ENCODE measurements at places on chromosomes 13 and 19.

DNA sequence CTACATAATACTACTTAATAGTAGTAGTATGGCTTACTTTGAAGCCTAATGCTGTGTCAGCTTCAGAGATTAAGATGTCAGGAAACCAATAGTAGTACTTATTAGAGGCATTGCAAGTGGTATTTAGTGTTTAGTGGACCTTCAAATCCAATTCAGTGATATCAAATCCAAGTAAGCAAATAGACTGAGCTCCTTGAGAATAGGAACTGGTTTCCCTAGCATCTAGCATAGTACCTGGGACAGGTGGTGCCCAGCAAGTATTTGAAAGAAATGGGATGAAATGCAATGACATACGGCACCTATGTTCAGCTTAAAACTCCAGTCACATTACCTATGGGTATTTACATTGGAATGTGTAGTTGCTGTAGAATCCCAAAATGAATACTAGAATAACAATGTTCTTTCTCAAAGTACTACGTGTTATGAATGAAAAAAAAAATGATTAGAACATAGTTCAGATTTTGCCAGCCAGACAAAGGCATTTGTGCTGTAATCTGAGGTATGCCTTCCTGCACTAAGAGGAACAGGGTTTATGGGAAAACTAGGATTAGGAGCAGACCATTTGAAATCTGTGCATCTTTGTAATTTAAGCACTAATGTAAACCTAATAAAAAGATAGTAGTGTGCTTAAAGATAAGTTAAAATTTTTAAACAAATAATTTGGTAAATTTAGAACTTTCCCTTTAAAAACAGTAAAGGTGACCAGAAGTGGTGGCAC is 17.1 kb downstream of the LSM14A start:
- DNase-seq = no peak

DNA sequence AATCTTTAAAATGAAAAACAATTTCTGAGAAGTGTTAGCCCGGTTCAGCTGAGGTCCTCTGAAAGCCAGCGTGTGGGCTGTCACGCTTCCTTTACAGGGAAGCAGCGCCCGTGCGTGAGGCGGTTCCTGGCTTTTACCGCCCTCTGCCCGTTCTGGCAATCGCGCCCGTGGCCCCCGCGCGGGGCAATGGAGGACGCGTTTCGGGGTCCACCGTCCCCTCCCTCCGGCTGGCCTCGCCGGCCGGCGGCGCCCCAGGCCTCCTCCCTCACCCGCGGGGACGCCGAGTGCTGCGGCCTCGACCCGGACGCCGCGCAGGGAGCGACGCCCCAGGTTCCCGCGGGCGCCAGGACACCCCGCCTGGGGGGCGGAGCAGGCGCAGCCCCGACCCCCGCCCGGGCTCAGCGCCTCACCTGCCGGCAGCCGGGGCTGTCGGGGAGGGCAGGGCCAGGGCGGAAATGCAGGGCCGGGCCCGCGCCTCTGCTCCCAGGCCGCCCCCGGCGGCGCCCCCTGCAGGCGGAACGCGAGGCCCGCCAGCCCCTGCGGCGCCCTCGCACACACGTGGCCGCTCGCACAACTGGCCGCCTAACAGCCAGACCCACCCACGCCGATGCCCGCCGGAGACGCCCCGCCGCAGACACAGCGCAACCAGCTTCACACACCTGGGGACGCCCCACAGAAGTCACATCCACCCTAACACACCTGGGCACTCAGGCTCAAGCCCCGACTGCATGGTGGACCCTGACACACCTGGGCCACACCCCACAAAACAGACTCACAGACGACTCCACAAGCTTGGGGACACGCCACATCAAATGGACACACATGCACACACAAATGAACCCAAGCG is at the start of gene GGACT:
Gene GGACT, minus strand, starts transcription at position 459 of the 847 bp plus-strand sequence. CDS start 56,198 bp downstream, outside the sequence.
- DNase-seq = peak; percentile 92

- DNase-seq = no peak
Measured at GRCh38 chr19:56116606-56117005, 4.5 kb downstream of the ZNF787 start.

GRCh38 chr13:27704681-27705080 is 83.0 kb downstream of the POLR1D start:
- DNase-seq = no peak

GRCh38 chr13:57724486-57725272 is 93.1 kb downstream of the PCDH17 start:
- no peak for DNase-seq

DNA sequence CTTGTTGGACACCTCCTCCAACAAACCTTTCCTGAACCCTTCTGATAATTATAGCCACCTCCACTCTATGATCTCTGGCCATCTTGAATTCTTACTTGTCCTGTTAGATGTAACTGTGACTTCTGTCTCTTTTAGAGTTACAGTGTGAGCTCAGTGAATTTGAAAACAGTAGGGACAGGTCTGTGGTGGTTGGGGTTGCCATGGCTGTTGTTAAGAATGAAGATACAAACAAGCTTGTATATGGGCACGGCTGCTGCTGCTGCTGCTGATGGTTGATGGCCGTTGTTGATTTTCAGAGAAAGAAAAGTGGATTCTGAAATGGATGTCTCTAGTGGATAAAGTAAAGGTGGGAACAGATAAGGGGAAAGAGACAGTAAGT is 101.5 kb downstream of the STARD13 start:
- no peak for DNase-seq

DNA sequence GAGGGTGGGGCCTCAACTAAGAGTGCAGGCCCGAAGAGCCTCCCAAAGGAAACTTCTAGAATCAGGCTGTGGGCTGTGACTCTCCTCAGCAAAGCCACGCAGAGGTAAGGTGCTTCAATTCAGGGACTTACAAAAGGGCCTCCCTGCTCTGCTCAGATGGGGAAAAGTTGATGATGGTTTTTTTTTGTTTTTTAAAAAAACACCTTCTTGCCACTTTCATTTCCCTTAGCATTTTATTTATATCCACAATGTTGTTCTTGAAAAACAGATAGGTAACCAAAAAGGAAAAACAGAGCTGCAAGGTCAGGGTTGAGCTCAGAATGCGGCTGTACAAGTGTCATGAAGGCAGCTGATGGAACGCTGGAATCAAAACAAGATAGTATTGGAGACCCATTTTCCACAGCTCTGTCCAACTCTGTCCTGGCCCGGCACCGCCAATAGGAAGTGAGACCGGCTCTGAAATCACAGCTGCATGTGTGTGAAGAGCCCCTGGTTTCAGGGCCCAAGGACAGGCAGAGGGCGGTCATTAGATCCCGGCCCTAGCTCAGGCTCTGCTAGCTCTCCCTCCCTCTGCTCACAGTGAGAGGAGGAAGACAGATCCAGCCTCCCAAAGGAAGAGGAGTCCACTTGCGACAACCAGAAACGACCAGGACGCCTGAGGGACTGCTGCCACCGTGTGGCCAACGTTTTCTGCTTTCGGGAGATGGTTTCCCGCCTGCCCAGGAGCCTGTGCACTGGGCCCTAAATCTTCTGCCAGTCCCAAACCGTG is 58.3 kb downstream of the KLF2 start:
- DNase-seq = peak; percentile 92

GRCh38 chr13:112052213-112052612 is 14.7 kb upstream of the SOX1 start:
- no peak for DNase-seq

DNA sequence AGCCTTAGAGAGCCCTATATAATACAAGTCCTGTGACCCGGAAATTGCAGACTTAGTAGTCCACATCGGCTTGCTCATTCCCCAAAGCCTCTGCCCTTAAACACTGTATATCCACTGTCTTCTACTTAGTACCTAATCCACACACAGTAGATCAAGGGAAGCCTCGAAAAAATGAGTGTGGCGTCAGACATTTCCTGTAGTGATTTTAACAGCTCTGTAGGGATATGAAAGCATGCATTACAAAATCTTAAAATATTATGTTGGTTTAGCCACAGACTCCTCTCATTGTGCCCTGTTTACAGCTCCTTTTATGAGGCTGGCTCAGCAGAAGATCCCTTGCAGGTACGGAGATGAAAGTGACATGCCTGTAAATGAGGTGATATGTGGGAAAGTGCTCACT is 416.3 kb downstream of the LIG4 start:
- no peak for DNase-seq

DNA sequence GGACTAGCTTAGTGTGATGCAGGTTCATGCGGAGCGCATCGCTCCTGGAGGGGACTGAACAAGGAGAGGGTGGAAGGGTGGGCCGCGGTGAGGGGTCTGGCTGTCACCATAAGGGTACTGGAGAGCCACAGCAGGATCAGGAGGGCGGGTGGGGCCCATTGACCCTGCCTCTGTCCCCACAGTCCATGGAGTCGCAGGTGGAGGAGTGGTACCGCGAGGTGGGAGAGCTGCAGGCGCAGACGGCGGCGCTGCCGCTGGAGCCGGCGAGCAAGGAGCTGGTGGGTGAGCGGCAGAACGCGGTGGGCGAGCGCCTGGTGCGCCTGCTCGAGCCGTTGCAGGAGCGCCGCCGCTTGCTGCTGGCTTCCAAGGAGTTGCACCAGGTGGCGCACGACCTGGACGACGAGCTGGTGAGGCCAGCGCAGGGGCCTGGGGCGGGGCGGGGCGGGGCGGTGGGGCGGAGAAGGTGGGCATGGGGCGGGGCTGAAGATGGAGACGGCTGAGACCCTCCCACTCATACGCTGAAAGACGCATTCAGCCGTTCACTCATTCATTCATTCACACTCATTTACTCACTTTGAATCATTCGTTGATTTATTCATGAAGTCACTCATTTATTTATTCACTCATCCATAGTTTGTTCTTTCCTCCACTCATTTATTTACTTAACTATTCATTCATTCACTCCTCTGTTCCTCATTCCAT is 27.5 kb upstream of the SHKBP1 start:
- no peak for DNase-seq

- no peak for DNase-seq
Measured at GRCh38 chr19:5679289-5680083, 830 bp downstream of the MICOS13 start.

- DNase-seq = no peak
Measured at GRCh38 chr13:66087269-66087710, 1142.8 kb downstream of the PCDH9 start.

- no peak for DNase-seq
Measured at GRCh38 chr13:67140006-67140405, 90.1 kb downstream of the PCDH9 start.

DNA sequence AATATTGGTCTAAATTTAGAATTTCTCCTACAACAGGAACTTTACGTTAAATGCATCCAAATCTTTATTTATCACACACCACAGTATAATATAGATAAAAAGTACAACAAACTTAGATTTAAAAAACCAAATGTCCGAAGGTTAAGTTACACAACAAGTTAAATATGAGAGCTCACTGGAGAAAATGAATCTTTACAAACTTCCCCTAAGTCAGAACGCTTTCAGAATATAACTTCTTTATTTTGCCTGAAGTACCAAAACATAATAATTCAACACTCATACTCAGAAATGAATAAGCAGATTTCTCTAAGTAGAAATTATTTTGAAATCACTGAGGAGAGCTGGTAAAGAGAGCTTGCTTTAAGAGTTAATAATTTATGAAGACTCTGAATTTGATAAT is 33.8 kb downstream of the TSC22D1 start:
- no peak for DNase-seq

- no peak for DNase-seq
Measured at GRCh38 chr13:97234742-97235141, 12.6 kb downstream of the MBNL2 start.

DNA sequence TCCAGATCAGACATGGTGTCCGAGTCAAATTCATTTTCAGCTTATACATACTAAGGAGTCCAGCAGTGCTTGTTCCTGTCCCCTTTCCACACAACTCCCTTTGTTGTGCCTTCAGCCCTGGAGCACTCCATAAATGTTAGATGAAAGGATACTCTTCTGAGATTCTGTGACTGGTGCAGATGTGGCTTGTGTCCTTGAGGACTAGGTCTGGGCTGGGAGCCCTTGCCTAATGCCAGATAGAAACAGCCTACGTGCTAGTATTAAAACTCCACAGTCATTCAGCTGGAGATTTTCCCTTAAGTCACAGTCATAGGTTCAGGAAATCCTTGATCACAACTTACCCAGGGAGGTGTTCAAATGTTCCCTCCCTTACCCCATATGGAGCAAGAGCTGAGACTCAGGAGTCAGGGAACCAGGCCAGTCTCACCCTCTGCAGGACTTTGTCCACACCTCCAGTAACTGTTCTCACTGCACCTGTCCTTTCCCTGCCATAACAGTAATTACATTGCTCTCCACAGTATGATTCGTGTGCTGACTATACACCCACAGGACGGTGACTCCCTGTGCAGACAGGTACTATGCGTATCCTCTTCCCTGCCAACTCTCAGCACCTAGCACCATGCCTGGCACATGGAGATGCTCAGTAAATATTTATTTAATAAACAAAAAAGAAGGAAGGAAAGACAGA is 15.5 kb upstream of the SERPINE3 start:
- no peak for DNase-seq

- DNase-seq = no peak
Measured at GRCh38 chr13:44770951-44771350, 194.8 kb upstream of the TSC22D1 start.

DNA sequence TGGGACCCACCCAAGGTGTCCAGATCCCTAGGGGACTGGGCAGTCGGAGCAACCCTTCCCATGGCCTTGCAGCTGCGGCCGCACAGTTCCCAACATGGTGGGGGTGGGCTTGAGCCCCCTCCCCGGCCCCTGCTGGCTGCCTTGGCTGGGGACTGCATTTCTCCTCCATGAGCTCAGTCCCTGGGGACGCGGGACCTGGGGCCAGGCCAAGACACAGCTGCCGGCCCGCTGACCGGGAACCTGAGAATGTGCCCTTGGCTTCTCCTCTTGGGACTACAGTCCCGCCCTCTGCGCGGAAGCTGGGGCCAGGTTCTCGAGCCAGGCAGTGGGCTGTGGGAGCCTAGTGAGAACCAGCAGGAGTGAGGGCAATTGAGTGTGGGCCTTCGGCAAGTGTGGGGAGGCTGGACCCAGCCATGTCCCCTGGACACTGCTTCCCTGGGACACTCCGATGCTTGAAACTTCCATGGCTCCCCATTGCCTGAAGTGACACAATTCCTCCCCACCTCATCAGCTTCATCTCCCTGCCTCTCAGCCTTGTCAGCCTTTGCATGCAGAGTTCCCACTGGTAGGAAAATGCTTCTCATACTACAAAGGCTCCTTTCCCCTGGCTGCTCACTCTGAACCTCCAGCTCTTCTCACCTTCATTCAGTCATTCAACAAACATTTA is 13.1 kb upstream of the NOTCH3 start:
- no peak for DNase-seq

- no peak for DNase-seq
Measured at GRCh38 chr13:84864341-84864740, 934.9 kb downstream of the SLITRK6 start.

GRCh38 chr19:43439032-43439708 is 24.5 kb downstream of the TEX101 start:
- DNase-seq = no peak

DNA sequence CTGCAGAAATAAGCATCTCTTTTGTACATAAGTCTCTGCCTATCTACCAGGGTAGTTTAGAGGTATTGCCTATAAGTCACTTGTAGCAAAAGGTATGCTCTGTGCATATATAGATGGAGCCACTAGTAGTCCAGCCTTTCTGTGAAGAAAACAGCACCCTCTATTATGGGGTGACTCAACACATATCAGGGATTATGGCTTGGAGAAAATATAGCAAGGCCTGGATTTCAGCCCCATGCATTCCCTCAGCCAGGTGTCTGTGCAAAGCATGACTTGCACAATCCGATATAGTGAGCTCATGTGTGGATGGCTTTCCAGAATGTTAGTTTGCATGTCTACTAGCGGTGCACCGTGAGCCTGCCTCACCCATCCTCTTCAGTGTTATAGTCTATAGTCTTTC is 13.4 kb upstream of the NALCN start:
- no peak for DNase-seq

Measured in mesenteric fat pad (tissue), 1 donor.